ENCODE measurements at places on chromosomes 5 and 9.

DNA sequence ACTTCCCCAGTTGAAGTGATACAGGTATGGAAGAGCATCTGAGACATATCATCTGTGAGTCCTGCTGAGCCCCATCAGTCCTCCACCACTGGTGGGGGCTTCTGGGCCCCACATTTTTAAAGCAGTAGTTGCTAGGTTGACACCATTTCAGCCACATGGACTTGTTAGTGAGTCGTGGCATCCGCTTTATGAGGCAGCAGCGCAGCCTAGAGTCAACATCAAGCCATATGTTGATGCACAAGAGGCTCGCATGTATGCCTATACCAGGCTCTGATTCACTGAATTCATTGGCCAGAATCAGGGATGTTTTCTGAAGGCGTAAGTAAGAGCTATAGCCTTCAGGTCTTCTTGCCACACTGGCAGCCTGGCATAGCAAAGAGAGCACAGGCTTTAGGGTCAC is 26.8 kb downstream of the ZNF346 start:
- H3K4me3 ChIP-seq: no peak overlapping the region
- H3K27ac ChIP-seq: no peak overlapping the region
- no peak for DNase-seq
- no peaks in the 10 kb centered on the region for H3K4me1 ChIP-seq

GRCh38 chr5:154274828-154275185 is 84.3 kb downstream of the GALNT10 start:
- no peak for DNase-seq
- no peaks in the 10 kb centered on the region for H3K27me3 ChIP-seq
- no peak overlapping the region for H3K4me3 ChIP-seq
- H3K36me3 ChIP-seq: no peaks in the 10 kb centered on the region

DNA sequence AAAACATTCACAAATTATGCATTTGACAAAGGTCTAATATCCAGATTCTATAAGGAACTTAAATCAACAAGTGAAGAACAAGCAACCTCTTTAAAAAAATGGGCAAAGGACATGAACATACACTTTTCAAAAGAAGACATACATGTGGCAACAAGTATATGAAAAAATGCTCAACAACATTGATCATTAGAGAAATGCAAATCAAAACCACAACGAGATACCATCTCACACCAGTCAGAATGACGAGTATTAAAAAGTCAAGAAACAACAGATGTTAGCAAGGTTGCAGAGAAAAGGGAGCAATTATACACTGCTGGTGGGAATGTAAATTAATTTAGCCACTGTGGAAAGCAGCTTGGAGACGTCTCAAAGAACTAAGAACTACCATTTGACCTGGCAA is 38.9 kb upstream of the TNFSF15 start:
- H3K4me3 ChIP-seq: no peak overlapping the region
- DNase-seq: no peak
- no peaks in the 10 kb centered on the region for H3K4me1 ChIP-seq
- H3K36me3 ChIP-seq: no peaks in the 10 kb centered on the region
- no peaks in the 10 kb centered on the region for H3K27me3 ChIP-seq

GRCh38 chr5:80114860-80115259 is 79.7 kb downstream of the THBS4 start:
- H3K36me3 ChIP-seq: no peaks in the 10 kb centered on the region
- H3K4me3 ChIP-seq: no peak overlapping the region
- peaks cover 12% of the 10 kb centered on the region for H3K4me1 ChIP-seq
- H3K27me3 ChIP-seq: peaks cover 11% of the 10 kb centered on the region

DNA sequence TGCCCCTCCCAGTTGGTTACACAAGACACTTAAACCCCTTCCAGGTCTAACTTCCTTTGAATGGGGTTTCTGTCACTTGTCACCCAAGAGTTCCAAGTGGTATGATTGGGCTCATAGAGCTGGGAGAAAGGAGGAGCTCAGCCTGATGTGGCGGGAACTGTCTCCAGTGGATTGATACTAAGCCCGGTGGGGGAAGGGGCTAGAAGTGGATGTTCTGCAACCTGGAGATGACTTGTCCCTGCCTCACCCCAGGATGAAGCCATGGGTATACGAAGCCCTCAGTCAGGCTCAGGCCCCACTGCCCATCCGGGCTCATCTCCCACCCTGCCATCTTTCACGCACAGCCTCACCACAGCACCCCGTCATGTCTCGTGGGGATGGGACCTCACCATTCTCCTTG is 203.9 kb downstream of the CDK5RAP2 start:
- no peaks in the 10 kb centered on the region for H3K27me3 ChIP-seq
- H3K36me3 ChIP-seq: peaks cover 5% of the 10 kb centered on the region
- H3K27ac ChIP-seq: no peak overlapping the region
- no peaks in the 10 kb centered on the region for H3K4me1 ChIP-seq
- H3K4me3 ChIP-seq: no peak overlapping the region

DNA sequence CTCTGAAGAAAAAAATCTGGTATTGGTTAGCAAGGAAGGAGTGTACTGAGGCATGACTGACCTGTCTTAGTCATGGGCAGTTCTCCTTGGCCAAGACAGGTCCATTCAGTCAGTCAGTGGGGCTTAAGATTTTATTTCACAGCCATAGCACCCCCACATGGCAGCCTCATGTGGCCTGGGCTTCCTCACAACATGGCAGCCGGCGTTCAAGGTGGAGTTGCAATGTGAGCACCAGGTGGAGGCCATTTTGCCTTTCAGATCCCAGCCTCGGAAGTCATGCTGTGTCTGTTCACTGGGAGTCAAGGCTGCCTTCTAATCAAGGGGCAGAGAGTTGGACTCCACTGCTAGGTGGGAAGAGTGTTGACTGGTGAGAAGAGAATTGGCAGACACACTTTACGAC is 10.3 kb upstream of the CARD19 start:
- H3K27me3 ChIP-seq: no peaks in the 10 kb centered on the region
- no peak for DNase-seq
- no peaks in the 10 kb centered on the region for H3K4me1 ChIP-seq

GRCh38 chr9:125241863-125242739 is 958 bp upstream of the HSPA5 start:
- peak overlapping the region; percentile 87 for H3K27ac ChIP-seq
- H3K36me3 ChIP-seq: peaks cover 13% of the 10 kb centered on the region
- H3K4me3 ChIP-seq: peak overlapping the region; percentile 97
- no peak for DNase-seq
- no peaks in the 10 kb centered on the region for H3K27me3 ChIP-seq

DNA sequence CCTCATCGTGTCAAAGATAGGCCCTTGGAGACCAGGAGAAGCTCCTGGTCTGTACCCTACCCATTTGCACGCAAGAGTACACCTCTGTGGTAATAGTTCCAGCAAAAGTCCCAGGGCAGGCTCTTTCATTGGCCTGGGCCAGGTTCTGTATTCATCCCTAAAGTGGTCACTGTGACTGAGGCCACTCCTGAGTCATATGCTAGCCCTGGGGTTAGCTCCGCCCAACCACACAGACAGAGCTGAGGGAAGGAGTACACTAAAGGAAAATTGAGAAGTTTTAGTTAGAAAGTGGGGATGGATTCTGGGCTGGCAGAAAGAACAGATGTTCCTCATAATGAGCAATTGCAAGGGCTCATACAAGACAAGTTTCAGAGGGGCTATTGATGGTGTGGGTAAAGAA is 206.7 kb downstream of the ARHGAP26 start:
- no peak overlapping the region for H3K4me3 ChIP-seq
- H3K27me3 ChIP-seq: no peaks in the 10 kb centered on the region
- H3K27ac ChIP-seq: peak overlapping the region; percentile 94
- peak; percentile 46 for DNase-seq
- peaks cover 12% of the 10 kb centered on the region for H3K4me1 ChIP-seq
- no peaks in the 10 kb centered on the region for H3K36me3 ChIP-seq

GRCh38 chr5:56154732-56155484 is 78.2 kb downstream of the ANKRD55 start:
- no peaks in the 10 kb centered on the region for H3K4me1 ChIP-seq
- no peaks in the 10 kb centered on the region for H3K27me3 ChIP-seq
- H3K4me3 ChIP-seq: no peak overlapping the region
- H3K27ac ChIP-seq: no peak overlapping the region
- peak; percentile 23 for DNase-seq

DNA sequence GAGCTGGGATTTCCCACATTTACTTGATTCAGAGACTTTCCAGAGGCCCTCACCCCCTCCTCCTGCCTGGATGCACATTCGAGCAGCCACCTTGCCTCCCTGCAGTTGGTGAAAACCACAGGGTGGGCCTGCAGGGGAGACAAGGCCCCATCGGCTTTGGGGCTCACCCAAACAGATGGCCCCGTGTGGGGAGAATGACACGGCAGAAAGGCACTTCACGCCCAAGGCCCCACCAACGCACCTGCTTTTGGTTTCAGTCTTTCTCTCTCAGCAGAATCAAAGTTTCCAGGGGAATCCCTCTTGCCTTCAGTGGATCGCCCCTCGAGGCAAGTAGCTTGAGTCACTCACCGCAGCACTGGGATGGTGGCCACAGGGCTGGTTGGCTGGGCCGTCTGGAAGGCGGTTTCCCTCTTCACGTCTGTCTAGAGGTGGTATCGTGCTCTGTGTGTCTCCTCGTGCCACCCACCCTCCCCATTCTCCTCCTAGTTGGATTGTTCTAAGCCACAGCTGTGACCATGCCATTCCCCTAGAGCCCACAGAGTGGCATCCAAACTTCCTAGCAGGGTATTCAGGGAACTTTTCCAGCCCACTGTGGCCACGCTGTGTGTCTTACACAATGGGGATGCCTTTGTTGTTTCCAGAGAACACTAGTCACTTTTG is 31.8 kb downstream of the SEC61B start:
- H3K27me3 ChIP-seq: no peaks in the 10 kb centered on the region
- H3K4me1 ChIP-seq: peaks cover 6% of the 10 kb centered on the region
- no peak overlapping the region for H3K27ac ChIP-seq
- H3K4me3 ChIP-seq: no peak overlapping the region
- DNase-seq: no peak

All from mesenchymal stem cell (in vitro differentiated cells and primary cell).